ENCODE measurements at places on chromosomes 12 and 14.

DNA sequence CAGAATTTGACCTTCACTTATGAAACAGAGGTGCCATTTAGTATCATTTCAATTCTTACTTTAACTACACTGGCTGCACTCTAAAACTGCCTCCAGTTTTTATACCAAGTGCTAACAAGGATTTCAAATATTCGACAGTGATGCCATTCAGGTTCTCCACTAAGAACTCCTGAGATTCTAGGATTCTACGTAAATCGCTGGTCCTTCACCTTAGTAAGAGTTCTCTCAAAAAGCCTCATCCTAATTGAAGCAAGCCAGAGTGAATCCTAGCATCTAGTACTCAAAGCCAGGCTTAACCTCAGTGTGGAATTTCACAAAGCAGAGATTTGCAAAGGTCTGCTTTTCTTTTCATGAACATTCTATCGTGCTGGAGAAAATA, 3.5 kb downstream of the SLC38A2 start:
- DNase-seq: no peak

DNA sequence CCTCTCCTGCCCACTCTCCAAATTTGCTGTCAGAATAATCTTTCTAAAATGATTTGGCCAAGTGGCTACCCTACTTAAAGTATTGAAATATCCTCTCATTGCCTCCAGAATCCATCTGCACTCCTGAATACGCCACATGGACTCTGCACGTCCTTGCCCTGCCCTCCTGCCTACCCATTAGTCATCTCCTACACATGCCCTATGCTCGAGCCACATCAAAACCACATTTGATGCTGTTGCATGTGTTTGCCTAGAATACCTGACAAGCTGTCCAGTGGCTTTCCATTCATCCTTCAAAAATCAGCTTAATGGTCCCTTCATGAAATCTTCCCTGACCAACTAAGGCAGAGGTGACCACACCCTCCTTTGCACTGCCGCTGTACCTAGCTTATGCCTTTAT, 17.0 kb downstream of the VCPKMT start:
- DNase-seq: no peak

DNA sequence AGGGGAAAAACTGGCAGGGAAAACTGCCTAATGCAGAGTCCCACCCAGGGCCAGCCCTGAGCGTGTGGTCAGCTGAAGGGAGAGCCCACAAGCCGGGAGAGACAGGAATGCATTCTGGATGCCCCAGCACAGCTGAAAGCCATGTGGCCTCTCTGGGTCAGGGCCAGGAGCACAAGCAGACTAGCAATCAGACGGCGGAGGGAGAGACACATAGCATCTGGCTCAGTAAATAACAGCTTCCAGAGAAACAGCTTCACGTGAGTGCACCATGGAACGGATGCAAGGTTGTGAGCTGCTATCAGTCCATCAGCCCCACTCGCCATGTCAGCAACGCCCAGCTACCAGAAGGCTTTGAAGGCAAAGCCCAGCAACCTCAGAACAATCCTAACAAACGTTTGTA, 28.2 kb upstream of the TMEM106C start:
- DNase-seq: no peak

GRCh38 chr14:65832431-65833266, 420.1 kb downstream of the FUT8 start:
- no peak for DNase-seq
